Anterior cingulate cortex (tissue), 58 donors: ENCODE measurements at places on chromosomes 5 and 9.

- no peak for DNase-seq
Measured at GRCh38 chr9:121735065-121735792, 83.8 kb downstream of the DAB2IP start.

DNA sequence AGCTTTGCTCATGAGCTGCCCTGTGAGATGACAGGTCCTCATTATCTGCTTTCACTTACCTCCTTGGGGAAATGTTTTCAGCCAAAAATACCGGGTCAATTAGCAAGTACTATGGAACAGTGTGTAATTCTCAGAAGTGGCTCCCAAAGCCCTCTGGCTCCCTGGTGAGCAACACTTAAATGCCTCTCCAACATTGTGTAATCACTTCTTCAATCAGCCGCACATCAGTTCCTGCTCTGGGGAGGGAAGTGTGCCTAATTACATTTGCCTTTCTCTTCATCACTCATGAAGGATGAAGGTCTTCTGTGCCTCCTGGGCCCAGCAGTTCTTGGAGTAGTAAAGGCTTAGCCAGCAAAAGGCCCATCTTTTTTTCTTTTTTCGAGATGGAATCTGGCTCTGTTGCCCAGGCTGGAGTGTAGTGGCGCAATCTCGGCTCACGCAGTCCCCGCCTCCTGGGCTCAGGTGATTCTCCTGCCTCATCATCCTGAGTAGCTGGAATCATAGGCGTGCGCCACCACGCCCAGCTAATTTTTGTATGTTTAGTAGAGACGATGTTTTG, 23.1 kb downstream of the NIM1K start:
- DNase-seq, result no peak

DNA sequence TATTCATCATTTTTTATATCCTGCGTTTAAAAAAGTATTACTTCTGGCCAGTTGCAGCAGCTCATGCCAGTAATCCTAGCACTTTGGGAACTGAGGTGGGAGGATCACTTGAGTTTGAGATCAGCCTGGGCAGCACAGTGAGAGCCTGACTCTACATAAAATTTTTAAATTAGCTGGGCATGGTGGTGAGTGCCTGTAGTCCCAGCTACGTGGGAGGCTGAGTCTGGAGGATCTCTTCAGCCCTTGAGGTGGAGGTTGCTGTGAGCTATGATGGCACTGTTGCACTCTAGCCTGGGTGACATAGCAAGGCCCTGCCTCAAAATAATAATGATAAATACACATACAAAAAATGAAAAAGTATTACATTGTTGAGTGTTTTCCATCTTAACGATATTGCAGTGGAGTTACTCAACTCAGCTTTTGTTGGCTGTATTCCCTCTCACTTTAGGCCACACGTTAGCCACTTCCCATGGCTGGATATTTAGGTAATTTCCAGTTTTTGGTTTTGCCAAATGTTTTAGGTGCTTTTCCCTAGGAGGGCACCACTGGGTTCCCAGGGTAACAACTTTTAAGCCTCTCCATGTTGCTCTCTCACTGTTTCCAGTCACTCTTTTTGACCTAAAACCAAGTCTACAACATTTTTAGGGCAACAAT, 20.6 kb downstream of the SHB start:
- DNase-seq, result no peak

GRCh38 chr5:19977099-19977498, 10.9 kb downstream of the CDH18 start:
- no peak for DNase-seq

GRCh38 chr5:135694906-135695305, 116.1 kb upstream of the CXCL14 start:
- no peak for DNase-seq

DNA sequence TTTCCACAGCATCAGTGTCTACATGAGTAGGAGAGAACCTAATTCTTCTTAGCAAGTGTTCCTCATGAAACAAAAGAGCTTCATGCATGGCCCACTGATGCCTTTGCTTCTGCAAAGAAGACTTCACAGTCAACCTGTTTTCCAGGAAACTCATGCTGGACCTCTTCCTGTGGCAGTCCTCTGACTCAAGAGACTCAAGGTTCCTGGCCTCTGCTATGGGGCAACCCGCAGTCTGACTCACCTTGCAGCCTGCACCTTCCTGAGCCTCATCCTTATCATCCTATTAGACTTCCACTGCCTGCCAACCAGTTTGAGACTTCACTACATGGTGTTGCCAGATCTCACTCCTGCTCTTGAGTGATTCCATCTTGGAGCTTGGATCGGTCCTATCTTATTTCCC, 17.6 kb upstream of the AGGF1 start:
- DNase-seq, result no peak

DNA sequence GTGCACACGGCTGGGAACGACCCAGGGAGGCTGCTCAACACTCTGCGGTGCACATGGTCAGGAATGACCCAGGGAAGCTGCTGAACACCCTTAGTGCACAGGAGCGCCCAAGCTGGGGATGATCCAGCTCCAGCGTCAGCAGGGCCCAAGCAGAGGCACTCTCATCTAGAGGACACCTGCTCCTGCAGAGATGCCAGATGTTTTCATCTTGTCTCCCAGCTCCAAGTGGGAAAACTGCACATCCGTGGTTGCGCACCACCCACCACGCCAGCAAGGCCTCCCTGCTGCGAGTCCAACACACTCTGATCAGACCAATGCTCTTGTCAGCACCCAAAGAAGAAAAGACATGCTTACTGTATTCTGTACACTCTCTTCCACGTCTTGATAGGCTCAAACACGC, 34.1 kb downstream of the UBE2QL1 start:
- DNase-seq, result no peak

GRCh38 chr5:131382407-131383395, 118.8 kb downstream of the CDC42SE2 start:
- no peak for DNase-seq

DNA sequence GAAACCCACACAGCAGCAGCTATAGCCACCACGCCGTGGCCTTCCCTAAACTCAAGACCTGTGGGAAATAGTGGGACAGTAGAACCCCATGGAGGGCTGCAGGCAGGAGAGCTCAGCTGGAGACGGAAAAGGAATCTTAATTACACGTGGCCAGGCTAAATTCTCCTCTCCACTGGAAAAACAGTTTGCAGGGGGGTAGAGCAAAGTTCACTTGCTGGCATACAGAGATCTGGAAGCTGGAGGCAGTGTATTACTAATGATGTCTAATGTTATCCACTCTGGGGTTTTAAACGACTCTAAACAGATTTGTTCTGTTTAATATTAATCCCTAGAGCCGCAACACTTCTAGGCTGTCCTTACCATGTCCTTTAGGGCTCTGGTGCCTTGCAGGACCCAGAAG, 257.1 kb downstream of the SAXO1 start:
- no peak for DNase-seq

- no peak for DNase-seq
Measured at GRCh38 chr9:131469356-131469755, 33.4 kb upstream of the POMT1 start.

GRCh38 chr5:95621839-95622629, 2.1 kb downstream of the GPR150 start:
- DNase-seq, result no peak

- no peak for DNase-seq
Measured at GRCh38 chr5:127440831-127441230, 76.6 kb upstream of the PRRC1 start.

- no peak for DNase-seq
Measured at GRCh38 chr5:459562-460272, 16.7 kb downstream of the EXOC3 start.

DNA sequence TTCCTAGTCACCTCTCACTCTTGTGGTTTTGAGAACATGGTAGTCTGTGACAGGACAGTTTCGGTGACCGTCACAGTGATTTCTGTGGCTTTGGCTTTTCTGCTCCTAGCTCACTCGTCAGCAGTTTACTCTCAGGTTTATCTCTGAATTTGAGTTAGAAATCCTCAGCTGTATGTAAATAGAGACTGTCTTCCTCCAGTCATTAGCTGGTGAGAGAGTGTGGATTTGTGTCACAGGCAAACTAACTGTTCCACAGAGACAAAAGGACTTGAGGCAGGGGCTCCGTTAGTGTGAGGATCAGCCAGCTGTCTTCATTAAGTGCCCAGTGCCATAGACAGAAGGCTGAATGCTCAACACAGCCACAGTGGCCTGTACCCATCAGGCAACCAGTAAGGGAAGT, 131.4 kb downstream of the CD180 start:
- no peak for DNase-seq

DNA sequence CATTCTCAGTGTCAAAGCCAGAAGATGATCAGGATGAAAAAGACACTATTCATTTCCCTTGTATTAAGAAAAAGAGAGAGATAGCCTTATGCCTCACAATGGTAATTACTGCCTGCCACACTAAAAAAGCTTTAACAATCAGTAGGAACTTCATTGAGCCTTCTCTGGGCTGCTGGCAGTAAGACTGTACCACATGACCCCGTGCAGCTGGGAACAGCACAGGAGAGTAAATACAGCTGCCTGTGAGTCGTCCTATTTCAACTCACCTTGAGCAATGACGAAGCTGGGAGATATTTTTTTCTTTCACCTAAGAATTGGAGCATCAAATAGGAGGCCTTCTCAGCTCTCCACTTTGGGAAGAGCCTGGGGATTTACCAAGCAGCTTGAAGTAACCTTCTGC, 316.3 kb downstream of the GABRB2 start:
- no peak for DNase-seq

- no peak for DNase-seq
Measured at GRCh38 chr5:28750251-28750650, 1711.9 kb upstream of the CDH9 start.

- no peak for DNase-seq
Measured at GRCh38 chr5:132771503-132771998, 5.5 kb downstream of the SEPTIN8 start.

- DNase-seq, result no peak
Measured at GRCh38 chr5:90645024-90645610, 86.5 kb downstream of the ADGRV1 start.

GRCh38 chr5:177524539-177524900, 7.8 kb upstream of the DDX41 start:
- DNase-seq, result no peak

DNA sequence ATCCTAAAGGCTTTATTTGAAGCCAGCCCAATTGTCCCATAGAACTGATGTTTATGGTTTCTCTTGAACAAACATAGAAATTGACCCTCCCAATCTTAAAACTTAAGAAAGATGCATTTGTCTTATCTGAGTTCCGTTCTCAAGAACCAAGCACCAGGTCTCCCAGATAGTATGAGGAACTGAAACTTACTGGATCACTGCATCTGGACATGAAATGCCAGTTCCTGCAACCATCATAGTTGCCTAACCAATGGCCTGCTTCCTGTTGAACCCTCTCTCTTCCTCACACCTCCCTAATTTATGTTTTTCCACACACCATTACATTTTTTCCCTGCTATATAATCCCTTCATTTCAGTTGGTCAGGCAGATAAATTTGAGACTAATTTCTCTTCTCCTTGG, 478.9 kb downstream of the HTR1A start:
- no peak for DNase-seq

GRCh38 chr9:4530375-4530774, 40.1 kb downstream of the SLC1A1 start:
- no peak for DNase-seq

- DNase-seq, result no peak
Measured at GRCh38 chr9:37066139-37066725, 32.2 kb upstream of the PAX5 start.

DNA sequence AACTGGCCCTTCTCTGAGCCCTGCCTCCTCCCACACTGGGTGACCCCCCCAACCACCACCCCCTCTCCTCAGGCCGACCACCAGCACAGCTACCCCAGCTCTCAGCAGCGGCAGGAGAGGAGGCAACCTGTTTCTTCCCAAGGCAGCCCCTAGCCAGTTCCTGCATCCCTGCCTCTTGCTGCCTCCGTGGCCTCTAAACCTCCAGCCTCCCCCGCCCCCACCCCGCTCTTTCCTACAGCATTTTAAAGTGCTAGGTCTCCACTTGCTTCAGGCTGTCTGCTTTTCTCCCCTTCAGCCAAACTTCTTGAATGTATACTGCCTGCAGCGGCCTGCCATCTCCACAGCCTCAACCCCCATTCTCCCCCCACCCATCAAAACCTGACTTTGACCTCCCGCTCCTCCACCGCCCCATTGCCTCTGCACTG, 135.6 kb downstream of the DAB2IP start:
- DNase-seq, result no peak

DNA sequence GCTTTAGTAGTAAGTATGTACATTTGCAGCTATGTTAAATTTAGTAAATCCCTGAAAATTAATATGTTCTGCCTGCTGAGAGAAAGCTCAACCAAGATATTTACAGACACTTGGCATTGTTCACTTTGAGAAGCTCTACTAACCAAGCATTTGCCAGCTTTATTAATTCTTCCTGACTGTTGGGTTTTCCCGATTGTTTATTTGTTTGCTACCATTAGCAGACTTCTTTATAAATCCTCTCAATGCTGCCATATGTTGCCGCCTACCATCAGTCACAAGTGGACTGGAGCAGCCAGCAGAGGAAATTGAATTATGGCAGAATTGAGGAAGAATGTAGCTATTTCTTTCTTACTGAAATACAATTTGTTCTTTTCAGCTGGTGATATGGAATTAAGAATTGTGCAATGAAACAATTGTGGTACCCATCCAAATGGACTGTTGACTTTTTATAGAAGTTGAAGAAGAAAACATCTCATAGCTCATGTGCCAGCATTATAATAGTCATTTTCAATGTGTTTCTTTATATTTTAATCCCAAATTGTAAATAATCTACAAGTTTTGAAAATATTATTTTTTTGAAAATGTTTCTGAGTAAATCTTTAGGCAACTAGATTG, 588.7 kb upstream of the CDH6 start:
- no peak for DNase-seq

DNA sequence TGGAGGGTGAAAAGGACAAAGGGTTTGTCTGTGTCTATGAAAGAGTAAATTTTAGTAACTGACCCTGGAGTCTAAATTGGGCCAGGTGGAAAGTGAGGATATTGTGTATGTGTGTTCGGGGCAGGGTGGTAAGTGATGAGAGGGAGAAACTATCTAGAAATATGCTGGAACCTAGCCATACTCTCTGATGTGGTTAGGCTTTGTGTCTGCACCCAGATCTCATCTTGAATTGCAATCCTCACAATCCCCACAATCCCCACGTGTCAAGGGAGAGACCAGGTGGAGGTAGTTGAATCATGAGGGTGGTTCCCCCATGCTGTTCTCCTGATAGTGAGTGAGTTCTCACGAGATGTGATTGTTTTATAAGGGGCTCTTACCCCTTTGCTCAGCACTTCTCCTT, 60.6 kb downstream of the COMMD10 start:
- DNase-seq, result no peak

DNA sequence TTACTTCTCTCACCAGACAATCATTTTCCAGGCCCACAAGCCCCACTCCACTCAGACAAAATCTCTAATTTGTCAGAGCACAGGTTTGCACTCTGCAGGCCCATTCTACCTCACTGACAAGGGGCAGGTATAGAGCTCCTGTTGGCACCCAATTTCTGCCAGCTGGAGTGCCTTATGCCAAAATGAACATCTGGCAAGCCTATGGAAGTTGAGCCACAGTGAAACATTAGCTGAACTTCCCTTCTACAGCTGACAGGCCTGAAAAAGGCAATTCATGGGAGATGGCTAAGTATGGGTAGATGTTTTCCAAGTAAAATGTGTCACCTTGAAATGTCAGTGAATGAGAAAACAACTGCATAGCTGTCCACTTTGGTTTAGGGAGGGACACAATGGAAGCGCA, 87.0 kb downstream of the SPOCK1 start:
- no peak for DNase-seq

- no peak for DNase-seq
Measured at GRCh38 chr5:97967292-97967691, 784.2 kb upstream of the RIOK2 start.

GRCh38 chr9:132756214-132756845, 86.1 kb downstream of the GTF3C4 start:
- no peak for DNase-seq

- DNase-seq, result peak; percentile 60
Measured at GRCh38 chr5:132776131-132776937, 705 bp downstream of the SEPTIN8 start.

GRCh38 chr5:88979726-88980125, 96.7 kb upstream of the MEF2C start:
- DNase-seq, result no peak
